Activated CD4-positive, alpha-beta T cell treated with anti-CD3 and anti-CD28 coated beads, Interleukin-2, amount 10 ng/mL, durations not matched to agents 24 days and 14 days (primary cell): ENCODE measurements at places on chromosomes 7 and 10. TPM values are rescaled to one million over a fixed set of nuclear protein-coding genes. Genes with fewer than 3 reads are reported as not detected.

GNAI1 gene
- total RNA-seq, result 5.7 and 6.8 TPM in 2 replicates

FAM131B gene
- 0.37 and 0.45 TPM in 2 replicates for total RNA-seq

KCND2 gene
- total RNA-seq, result not detected in 2 replicates

LMBR1 gene
- total RNA-seq, result 57.0 and 63.6 TPM in 2 replicates

FKBP9 gene
- total RNA-seq, result 0.93 and 1.3 TPM in 2 replicates

CRHR2 gene
- total RNA-seq, result not detected in 2 replicates

MKX gene
- total RNA-seq, result not detected in 2 replicates

UNCX gene
- total RNA-seq, result not detected in 2 replicates

ZNF365 gene
- not detected in 2 replicates for total RNA-seq

ETV1 gene
- not detected in 2 replicates for total RNA-seq

PRPS1L1 gene
- not detected in 2 replicates for total RNA-seq

RASA4B gene
- total RNA-seq, result 27.1 and 28.6 TPM in 2 replicates

ZNF467 gene
- 0.21 TPM in 1 of 2 replicates, not detected in the other for total RNA-seq

TAC1 gene
- total RNA-seq, result 0.28 TPM in 1 of 2 replicates, not detected in the other

DGKB gene
- not detected in 2 replicates for total RNA-seq

LIPK gene
- not detected in 2 replicates for total RNA-seq

ASZ1 gene
- not detected in 2 replicates for total RNA-seq

LEP gene
- not detected in 2 replicates for total RNA-seq

GSDME gene
- total RNA-seq, result 9.6 and 10.4 TPM in 2 replicates

FAM25C gene
- not detected in 2 replicates for total RNA-seq

ATOH7 gene
- not detected in 2 replicates for total RNA-seq

CUL2 gene
- 50.2 and 50.4 TPM in 2 replicates for total RNA-seq

HOXA3 gene
- not detected in 2 replicates for total RNA-seq

HMX2 gene
- total RNA-seq, result not detected in 2 replicates

CHN2 gene
- 0.33 TPM in 1 of 2 replicates, not detected in the other for total RNA-seq

HOXA7 gene
- total RNA-seq, result not detected in 2 replicates

MACROH2A2 gene
- 4.5 and 4.6 TPM in 2 replicates for total RNA-seq

TAS2R4 gene
- 1.0 TPM in 2 replicates for total RNA-seq

BTBD16 gene
- total RNA-seq, result not detected in 2 replicates

ITIH2 gene
- total RNA-seq, result not detected in 2 replicates

TMEM130 gene
- total RNA-seq, result 0.66 TPM in 1 of 2 replicates, not detected in the other

GCK gene
- 1.7 and 2.0 TPM in 2 replicates for total RNA-seq

LRRD1 gene
- total RNA-seq, result not detected in 2 replicates

DNA2 gene
- 58.0 and 59.1 TPM in 2 replicates for total RNA-seq

ST8SIA6 gene
- not detected in 2 replicates for total RNA-seq

CRPPA gene
- total RNA-seq, result 1.1 and 1.3 TPM in 2 replicates

TRIM74 gene
- total RNA-seq, result 0.33 and 2.1 TPM in 2 replicates

LOXL4 gene
- total RNA-seq, result not detected in 2 replicates

CYP3A4 gene
- total RNA-seq, result not detected in 2 replicates

KBTBD2 gene
- 30.2 and 31.5 TPM in 2 replicates for total RNA-seq

NKX1-2 gene
- not detected in 2 replicates for total RNA-seq

FGL2 gene
- 1.7 and 1.8 TPM in 2 replicates for total RNA-seq

NXPH1 gene
- not detected in 2 replicates for total RNA-seq

ABCB1 gene
- total RNA-seq, result 1.4 and 2.2 TPM in 2 replicates

ANXA8L1 gene
- not detected in 2 replicates for total RNA-seq

POM121 gene
- total RNA-seq, result 69.7 and 70.2 TPM in 2 replicates

CDH23 gene
- 0.92 and 1.3 TPM in 2 replicates for total RNA-seq

ASAH2 gene
- total RNA-seq, result 4.6 and 5.2 TPM in 2 replicates

ADRA2A gene
- total RNA-seq, result 0.05 TPM in 1 of 2 replicates, not detected in the other
